ENCODE measurements at places on chromosomes 7 and 10.

GRCh38 chr7:22726345-22726906 lies 574 bp upstream of the IL6 start:
- DNase-seq, result no peak

DNA sequence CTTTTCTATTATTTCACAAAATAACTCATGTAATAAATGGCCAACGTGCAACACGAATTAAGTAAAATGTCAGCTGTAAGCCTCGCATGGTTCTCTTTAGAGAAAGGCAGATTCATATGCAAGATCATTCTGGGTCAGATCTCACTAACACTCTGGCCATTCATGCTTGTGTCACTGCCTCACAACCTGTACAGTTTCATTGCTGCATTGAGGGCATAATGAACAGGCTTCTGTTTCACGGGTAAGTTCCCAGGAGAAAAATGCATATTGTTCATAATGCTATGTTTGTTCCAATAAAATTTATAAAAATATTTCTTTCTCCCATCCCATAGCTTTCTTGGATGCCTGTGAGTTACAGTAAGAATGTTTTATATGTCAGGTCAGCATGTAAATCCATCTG lies 734.0 kb upstream of the ANKRD30A start:
- no peak for DNase-seq

DNA sequence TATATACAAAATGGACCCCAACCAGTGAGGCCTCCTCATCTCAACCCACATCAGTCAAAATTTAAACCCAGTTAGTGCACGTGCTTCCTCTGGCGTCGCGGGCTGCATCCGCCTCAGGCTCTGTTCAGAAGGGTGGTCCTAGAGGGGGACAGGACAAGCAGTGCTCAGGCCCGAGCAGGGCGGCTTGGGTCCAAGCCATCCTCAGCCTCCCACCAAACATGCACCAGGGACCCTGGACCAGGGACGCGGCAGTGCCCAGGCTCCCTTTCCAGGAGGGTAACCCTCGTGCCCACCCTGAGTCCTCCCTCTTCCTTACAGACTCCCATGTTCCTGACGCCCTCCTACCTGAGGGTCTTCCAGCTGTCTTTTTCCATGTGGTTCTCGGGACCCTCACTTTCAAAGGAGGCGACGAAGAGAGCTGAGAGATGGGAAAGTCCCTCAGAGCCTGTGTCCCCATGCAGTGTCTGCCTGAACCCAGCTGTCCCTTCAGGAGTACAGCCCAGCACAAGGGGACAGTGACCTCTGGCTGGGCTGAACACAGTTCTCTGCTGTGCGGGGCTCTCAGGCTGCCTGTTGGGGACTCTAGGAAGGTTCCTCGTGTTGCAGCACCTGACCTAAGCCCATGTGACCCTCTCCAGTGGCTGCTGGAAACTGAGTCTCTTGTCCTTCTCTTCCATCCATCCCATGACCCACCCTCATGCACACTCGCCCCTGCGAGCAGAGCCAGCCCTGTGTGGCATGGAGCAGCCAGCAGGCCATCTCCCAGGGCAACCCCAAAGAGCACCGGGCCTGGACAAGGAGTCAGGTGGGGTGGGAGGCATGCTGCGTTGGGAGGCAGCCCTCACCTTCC lies 58.1 kb downstream of the CSGALNACT2 start:
- DNase-seq, result no peak

DNA sequence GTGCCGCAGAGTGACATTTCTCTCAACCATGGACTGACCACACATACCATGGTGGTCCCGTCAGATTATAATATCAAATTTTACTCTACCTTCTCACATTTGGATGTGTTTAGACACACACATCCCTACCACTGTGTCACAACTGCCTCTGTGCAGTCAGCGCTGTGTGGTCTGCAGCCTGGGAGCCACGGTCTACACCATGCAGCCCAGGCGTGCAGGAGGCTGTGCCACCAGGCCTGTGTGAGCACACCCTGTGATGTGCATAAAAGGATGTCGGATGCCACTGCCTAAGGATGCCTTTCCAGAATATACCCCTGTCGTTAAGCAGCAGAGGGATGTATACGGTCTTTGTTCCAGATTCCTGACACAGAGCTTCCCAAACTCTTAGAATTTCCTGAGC lies 150.4 kb downstream of the TCERG1L start:
- DNase-seq, result no peak

DNA sequence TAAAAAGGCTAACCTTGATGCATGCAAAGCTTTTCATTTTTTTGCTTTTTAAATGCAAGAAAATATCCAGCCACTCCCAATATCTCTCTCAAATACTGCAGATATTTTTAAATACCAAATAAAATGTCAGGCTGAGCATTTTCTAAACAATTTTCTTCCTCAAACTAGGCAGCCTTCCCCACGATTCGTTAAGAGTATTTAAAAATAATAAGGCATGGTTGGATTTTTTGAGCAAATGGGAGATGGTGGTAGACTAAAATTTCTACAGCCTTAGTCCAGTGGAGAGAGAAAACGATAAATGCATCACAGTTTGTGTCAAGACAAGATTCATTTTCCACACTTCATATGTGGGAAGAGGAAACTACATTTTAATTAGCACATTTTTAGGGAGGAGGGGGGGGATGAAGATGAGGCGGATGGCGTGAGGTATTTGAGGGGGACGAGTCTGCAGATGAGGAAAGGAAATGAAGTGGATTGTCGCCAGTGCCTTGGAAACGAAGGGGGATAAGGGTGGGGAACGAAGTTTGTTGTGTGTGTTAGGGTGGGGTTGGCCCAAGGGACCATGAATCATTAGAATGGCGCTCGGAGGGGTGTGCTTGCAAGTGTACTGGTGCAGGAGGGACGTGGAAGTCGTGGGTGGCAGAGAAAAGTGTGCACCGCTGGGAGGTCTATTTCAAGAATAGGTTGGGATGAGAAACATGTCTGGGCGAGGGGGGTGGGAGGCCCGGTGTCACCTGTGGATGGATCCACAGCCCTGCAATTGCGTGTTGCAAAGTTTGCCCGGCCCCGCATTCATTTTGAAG lies 1.2 kb upstream of the ADD3 start:
- peak; percentile 25 for DNase-seq

- DNase-seq, result no peak
These were observed 236.1 kb upstream of the BMPER start for GRCh38 chr7:33669251-33669670.

- no peak for DNase-seq
These were observed 5.9 kb downstream of the HECW1 start for GRCh38 chr7:43118313-43118712.

DNA sequence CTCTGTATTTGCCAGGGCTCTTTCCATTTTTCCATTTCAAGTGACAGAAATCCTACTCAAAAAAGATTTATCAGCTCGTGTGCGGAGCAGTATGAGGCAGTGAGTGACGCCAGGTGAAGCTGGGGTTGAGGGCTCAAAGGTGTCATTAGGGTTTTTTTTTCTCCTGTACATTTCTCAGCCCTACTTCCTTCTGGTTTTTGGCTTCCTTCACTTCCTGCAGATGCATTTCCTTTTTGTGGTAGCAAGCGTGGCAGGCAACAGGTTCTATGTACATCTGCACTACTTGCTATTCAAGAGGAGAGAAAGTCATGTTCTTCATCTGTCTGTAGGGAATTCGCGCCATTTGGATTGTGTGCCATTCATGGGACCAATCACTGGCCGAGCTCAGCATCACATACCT lies 52.8 kb upstream of the AOAH start:
- DNase-seq, result no peak

DNA sequence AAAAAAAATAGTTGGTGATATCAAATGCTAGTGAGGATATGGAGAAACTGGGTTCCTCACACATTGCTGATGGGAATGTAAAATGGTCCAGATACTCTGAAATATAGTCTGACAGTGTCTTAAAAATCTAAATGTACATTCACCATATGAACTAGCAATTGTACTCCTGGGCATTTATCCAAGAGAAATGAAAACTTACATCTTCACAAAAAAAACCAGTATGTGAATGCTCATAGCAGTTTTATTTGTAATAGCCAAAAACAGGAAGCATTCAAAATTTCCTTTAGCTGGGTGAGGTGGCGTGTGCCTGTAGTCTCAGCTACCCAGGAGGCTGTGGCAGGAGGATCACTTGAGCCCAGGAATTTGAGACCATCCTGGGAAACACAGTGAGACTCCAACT lies 2.1 kb upstream of the SSC4D start:
- DNase-seq, result no peak

- DNase-seq, result no peak
These were observed 695 bp downstream of the HSPA12A start for GRCh38 chr10:116741391-116742351.

- no peak for DNase-seq
These were observed 62.5 kb downstream of the HIPK2 start for GRCh38 chr7:139715194-139715815.

DNA sequence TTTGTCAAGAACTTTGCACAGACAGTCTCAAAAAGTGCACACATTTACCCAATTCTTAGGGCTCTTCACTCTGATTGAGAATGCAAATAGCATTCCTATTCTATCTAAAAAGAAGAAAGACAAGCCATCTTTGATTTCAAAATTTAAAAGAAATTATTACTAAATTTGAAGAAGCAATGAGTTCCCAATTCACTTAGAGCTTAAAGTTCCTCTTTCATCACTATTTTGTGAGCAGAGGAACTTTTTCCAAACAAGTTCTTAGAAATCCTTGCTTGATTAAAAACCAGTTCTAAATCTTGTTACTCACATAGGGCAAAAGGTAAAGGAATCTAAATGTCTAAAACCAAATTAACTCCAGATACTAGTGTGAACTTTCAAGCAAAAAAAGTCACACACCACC lies 56.4 kb downstream of the TBXAS1 start:
- DNase-seq, result no peak

DNA sequence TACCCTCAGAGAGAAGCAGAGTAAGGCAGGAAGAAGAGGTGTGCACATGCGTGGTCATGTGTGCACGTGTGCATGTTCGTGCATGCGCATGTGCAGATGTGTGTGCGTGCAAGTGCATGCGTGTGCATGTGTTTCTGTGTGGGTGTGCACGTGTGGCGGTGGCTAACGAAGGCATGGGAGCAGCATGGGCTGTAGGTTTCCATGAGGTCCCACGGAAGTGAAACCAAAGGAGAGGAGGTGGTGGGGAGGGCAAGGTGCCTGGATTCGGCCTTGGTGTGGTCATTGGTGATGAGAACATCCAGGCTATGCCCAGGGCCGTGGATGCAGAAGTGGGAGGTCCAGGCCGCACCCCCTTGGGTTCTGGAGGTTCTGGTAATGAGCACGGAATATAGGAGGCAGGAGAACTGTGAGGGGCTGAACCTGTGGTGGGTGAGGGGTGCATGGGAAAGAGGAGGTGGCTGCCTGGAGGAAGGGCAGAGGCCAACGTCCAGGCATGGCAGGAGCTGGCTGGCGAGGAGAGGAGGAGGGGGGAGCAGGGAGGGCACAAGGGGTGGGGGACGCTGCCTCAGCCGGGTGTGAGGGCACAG lies 2.4 kb upstream of the INPP5A start:
- DNase-seq, result no peak

- DNase-seq, result no peak
These were observed 13.0 kb upstream of the AP5Z1 start for GRCh38 chr7:4762121-4763055.

- no peak for DNase-seq
These were observed 5.7 kb upstream of the CXCL12 start for GRCh38 chr10:44390585-44391072.

GRCh38 chr10:10542477-10542876 lies 475.2 kb upstream of the CELF2 start:
- DNase-seq, result no peak

- DNase-seq, result no peak
These were observed 29.9 kb downstream of the SORBS1 start for GRCh38 chr10:95531058-95531809.

GRCh38 chr10:47237316-47238260 lies 62.4 kb upstream of the GDF10 start:
- no peak for DNase-seq

DNA sequence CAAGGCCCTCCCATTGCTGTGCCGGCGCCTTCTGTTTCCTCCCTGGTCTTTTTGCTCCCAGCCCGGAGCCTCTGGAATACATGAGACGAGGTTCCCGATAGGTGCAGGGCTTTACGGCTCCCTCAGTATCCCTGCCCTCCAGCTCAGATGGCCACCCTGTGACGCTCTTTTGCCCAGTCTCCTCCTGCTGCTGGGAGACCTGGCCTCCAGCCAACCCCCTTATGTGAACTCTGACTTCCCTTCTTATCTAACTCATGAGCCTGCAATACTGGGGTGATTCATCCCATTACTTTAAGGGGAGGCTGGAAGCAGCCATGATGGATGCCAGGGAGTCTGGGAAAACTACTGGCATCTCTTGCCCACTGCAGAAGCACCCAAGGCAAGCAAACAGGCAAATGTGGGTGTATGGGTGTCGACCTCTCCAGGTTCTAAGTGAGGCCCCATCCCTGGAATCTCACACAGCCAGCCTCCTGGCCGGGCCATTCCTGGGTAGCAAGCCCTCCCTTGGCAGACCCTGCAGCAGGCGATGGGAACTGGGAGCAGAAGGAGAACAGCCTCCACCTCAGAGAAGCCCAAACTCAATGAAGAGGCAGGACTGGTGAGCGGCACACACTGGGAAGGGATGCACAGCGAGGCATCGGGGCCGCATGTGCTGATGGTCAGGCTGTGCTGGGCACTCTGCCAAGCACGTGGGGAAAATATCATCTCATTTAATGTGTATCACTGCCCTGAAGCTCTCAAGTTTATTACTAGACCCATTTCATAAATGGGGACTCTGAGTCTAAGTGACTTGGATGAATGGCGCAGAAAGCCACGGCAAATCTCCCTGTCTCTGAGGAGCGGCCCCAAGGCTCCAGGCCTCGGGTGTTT lies 97.5 kb downstream of the FAM53B start:
- no peak for DNase-seq

DNA sequence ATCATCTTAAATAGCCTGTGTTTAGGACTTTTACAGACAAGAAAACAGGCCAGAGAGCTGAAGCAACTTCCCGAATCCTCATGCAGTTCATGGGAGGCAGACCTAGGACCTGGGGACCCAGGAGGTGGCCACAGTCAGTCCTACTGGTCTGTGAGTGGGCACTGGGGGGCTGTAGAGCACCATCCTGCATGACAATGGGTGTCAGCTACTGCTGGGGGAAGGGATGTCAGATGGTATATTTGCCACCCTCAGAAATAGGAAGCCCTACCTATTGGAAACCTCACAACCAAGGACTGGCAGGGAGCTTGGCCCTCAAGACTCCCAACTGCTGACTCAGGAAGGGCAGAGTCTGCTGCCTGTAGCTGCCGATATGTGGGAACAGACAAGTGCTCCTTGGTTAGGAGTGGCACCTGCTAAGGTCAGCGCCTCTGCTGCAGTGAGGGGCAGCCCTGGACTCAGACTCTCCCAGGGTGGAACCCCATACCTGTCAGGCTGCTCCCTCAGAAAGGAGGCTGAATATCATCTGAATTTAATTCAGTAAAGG lies 29.7 kb downstream of the OGDH start:
- no peak for DNase-seq

DNA sequence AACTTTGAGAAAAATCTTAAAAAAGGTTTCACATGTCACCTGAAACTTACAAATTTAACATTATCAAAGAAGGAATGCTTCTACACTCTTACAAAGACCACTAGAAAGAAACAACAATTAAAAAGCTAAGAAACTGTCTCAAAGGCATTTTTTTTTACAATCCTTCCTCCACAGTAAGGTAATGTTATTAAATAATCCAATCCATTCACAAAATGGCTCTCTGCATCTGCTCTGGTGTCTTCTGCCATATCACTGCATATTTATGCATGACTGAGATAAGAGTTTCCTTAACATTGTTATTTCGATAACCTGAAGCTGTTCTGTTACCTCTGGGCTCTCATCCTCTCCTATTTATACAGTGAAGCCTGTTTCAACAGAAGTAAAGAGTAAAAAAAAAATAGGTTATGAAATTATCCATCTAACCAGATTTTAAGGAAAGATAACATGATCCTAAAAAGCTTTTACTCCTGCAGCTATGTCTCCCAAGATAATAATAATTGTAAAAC lies 8.5 kb downstream of the HNRNPA2B1 start:
- DNase-seq, result no peak
